ENCODE measurements at places on chromosomes 4 and X.

DNA sequence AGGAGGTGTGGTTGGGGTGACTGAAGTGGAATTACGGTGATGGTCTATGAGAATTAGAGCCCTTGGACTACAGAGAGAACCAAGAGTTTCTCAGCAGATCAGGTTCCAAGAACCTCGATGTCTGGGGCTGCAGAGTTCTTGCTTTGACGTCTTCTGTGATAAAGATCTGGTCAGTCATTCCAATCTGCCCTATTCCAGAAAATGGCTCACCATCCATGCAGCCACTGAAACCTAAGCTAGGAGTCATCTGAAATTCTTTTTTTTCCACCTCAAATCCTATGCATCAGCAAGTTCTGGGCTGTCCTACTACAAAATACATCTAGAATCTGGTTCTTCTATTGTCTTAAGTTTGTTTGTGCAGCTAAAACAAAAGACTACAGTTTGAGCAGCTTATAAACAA, 254.4 kb upstream of the PGRMC2 start:
- DNase-seq = no peak

- no peak for DNase-seq
Observed at GRCh38 chr4:19992471-19993093, 259.1 kb upstream of the SLIT2 start.

- DNase-seq = peak; percentile 6
Observed at GRCh38 chrX:41302370-41302769, 31.6 kb upstream of the DDX3X start.

GRCh38 chrX:1442016-1442665, 10.6 kb downstream of the ASMTL start:
- no peak for DNase-seq

GRCh38 chr4:151888367-151888866, 127.6 kb upstream of the GATB start:
- DNase-seq = no peak

DNA sequence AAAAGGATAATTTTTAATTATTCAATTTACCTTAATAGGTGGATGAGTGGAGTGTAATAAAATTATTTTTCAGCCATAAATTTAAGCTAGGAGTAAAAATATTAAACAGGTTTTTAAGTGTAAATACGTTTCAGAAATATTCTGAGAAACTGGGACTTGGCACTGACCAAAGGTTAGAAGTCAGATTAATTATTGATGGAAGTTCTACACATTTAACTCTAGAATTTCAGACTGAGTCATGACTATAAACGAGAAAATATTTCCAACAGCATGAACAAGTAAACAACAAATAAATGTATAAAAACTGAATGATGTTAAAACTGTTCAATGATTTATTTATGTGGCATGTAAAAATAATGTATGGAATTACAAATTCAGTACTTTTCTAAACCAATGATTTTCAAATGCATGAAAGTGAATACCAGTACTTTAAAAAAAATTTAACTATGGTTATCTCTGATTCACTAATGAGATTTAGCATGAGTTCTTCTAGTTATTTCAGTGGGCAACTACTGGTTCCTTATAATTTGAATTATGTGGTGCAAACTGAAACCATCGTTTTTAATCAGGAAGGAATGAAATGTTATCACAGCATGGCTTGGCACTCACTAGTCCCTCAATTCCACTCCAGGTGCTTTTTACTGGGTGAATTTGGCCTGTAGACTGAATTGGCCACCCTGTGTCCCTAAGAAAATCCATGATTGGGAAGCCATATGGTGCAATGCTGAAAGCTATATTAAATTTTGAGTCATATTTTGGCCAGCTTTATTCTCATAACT, 244.2 kb downstream of the FSTL5 start:
- no peak for DNase-seq

GRCh38 chr4:73499996-73500765, 18.6 kb downstream of the AFM start:
- no peak for DNase-seq

GRCh38 chr4:99723612-99724011, 66.0 kb upstream of the C4orf54 start:
- no peak for DNase-seq

DNA sequence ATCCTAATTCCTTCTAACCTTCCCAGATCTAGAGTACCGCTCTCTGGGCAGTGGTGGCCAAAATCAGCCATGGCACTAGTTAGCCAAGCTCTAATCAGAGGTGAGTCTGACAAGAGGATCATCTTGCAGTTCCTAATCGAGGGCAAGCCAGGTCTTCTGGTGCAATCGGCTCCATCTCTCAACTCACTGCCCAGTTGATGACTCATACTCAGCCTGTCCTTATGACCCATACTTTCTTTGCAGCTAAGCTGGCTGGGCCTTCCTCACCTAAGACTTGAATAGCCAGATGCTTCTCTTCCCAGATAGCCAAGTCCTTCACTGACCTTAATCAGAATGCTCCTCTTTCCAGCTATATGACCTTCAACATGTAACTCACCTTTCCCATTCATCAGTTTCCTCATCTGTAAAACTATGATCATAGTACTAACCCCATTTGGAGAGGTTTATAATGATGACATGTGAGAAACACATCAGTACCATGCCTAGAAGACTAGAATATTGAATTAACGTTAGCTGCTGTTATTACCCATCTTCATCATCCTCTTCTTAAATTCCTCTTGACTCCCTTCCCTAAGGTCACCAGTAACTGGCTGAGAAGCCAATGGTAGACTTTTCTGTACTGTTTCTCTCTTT, 57.1 kb downstream of the RELL1 start:
- DNase-seq = no peak

DNA sequence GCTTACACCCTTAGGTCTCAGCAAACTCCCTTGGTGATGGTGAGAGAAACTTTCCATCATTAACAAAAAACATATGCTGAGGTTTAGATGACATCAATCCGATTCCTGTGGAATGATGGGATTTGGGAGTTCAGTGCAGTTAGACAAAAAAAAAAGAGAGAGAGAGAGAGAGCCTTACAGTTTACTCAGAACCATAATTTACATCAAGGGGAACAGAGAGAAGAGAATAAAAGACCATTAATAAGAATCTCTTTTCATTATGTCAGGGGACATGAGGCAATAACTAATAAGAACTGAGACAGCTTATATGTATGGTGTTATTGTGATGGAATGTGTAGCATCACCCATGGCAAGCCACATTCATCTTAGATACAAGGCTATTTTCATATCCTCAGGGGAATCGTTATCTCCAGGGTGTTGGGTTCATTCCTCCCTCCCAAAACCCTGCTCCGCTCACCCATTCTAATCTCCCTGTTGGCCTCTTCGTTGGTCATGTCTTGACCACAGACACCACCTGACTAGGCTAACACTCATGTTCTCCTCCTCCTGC, 175.7 kb upstream of the MXRA5 start:
- no peak for DNase-seq

DNA sequence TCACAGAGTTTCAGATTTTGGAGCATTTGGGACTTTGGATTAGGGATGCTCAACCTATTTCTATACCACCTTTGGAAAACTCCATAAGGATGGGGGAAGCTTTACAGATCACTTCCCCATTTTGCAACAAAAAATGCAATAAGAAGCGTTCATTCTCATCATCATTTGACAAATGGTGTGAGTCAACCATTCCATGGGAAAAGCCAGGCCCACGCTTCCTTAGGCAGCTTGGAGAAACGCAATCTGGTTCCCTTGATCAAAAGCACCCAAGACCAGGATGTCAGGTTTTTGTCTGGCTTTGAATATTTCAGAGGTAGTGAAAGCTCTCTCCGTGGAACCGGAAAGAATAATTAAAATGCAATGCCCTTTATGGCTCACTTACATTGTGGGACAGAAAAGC, 79.3 kb upstream of the C4orf50 start:
- DNase-seq = no peak

DNA sequence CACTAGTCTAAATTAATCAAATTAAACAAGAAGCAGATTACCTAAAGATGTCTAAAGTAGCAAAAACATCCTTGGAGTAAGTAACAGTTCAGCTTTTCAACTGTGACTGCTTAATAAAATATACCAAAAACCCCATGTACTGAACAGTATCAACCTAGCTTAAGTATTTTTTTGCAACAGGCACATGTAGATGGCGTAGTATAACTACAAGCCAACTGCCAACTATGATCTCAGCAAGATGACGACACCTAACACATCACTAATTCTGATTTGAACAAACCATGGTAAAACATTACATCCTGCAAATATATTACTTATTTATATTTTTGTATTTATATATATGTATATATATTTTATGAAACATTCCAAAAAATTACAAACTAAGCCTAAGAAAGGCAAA, 24.5 kb downstream of the DHX15 start:
- DNase-seq = no peak

- no peak for DNase-seq
Observed at GRCh38 chrX:73913580-73913979, 350.6 kb downstream of the CHIC1 start.

DNA sequence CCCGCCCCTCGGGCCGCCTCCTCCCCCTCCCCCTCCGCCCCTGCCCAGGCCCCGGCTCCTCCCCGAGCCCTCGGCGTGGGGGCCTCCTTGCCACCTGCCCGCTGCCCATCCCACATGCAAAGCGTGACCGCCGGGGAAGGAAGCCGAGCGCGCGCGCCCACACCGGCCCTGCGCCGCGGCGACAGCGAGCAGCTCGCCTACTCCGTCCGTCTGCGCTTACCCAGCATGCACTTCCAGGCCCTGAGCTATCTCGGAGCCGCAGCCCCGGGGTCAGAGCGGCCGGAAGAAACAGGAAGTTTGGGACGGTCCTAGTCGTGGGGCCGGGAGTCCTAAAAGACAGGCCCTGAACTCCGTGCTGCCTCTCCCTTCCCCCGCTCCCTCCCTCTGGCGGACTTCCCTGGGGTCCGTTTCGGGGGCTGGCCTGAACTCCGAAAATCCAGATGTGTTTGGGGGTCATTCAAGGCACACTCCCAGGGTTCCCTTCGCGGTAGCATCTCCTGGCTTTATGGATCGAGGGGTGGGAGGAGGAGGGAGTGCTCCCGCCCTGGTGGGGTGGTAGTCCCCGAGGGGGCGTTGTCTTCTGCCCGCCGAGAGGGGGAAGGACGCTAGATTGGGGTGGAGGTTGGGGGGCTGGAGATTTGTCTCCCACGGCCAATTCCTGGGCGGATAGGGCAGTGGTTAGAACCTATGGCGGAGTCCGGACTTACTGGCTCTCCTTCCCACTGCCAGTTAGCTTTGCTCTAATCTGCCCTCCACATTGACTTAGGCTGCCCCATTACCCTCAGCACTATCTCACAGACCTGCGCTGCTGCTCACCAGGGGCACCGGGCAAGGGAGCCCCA, 25.0 kb upstream of the BCORL1 start:
- DNase-seq = peak; percentile 61

GRCh38 chrX:68665502-68665901, 18.0 kb downstream of the STARD8 start:
- DNase-seq = no peak

DNA sequence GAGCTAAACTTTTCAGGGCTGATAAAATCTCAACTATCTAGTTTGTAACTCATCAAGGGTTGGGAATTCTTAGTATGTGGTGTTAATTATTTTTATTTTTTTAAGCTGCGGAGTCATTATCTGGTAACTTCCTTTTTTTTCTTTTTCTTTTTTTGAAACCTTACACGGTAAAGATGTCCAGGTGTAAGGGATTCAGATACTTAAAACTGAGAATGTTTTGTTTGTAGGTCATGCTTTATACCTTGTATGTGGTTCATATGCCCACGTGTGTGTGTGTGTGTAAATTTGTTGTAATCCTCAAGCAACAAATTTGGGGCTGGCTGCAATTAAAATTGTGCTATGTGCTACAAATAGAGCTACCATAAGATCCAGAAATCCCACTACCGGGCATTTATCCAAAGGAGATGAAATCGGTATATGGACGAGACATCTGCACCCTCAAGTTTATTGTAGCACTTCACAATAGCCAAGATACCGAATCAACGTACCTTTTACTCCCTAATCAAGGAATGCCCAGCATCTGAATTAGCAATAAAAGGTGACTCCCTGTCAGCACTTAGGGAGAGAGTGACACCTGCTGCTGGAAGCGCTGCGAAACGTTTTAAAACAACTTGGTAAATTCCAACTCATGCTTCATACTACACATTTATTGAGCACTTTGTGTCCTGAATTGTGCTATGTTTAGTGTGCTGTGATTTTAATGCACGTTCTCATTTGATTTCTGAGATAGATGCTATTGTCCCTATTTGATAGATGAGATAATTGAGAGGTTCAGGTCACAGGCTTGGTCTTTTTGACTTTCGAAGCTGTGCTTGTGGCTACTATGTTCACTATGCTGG, 16.1 kb downstream of the MSMO1 start:
- DNase-seq = peak; percentile 71

All from NCI-H1417 (cell line).